ENCODE measurements at places on chromosomes 7 and 10.
A peak's percentile ranks its signal among the peaks of the same experiment; 100 is the strongest.

DNA sequence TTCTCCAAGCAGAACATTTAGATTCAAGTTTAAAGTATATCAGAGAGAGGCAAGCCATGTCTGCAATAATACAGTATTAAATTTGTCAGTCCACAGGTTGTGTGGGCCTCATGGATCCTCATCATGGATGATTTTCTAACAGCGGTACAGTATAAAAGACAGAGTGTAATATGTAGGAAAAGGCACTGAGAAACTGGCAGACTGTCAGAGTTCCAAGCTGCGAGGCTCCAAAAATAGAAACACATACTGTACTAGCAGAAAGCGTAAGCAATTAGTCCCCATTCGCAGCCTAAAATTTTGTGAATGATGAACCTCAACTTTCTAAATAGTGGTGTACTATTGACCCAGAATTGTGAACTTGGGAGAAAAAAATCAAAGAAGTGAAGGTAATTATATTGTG, 933.3 kb downstream of the XPNPEP1 start:
- no peak for DNase-seq

DNA sequence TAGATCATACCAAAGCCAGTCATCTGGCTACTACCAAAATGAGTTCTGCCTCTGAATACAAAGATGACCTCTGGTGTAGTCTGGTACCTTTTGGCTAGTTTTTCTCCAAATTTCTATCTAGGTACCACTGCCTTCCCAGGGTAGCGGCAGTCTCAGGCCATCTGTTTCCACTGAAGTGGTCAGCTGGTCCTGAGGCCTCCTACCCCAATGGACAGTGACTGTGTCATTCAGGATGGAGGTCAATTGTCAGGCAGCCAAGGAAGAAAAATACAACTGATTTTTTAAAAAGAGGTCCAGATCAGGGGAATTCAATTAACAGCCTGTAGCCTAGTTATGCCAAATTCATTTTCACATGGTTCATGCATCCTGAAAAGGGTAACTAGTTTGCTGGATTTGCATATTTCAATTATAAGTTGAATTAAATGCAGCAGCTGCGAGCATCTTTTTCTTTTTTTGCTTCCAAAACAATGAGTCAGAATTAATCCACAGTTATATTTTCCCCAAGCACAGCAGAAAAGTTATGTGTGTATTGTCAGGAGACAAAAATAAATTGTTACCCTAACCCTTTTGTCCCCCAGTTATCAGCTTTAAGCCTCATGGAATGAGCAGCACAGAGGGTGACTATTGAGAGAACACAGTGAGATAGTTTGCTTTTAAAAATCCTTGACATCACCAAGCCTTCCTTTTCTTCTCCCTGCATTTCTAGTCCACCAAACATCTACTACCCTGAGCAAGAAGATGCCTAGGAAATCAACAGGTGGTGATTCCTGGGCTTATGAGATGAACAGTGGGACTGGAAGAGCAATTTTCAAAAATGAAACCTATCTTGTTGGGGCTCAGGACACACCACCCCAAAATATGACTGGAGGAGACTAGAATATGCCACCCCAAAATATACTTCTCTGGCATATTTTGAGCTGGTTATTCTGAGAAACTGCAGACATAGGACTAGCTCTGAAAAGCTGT, 27.7 kb downstream of the BCCIP start:
- DNase-seq = no peak

GRCh38 chr10:49053053-49053997, 62.0 kb downstream of the VSTM4 start:
- DNase-seq = no peak

DNA sequence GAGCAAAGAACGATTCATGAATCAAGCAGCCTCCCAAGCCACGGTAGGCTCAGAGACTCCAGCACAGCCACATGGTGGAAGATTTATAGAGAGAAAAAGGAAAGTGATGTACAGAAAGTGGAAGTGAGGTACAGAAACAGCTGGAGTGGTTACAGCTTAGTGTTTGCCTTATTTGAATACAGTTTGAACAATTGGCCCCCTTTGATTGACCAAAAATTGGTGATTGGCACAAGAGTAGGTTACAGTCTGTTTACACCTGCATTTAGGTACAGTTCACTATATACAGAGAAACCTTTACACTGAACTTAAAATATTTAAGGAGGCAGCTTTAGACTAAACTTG, 136.4 kb upstream of the ASAH2 start:
- no peak for DNase-seq

DNA sequence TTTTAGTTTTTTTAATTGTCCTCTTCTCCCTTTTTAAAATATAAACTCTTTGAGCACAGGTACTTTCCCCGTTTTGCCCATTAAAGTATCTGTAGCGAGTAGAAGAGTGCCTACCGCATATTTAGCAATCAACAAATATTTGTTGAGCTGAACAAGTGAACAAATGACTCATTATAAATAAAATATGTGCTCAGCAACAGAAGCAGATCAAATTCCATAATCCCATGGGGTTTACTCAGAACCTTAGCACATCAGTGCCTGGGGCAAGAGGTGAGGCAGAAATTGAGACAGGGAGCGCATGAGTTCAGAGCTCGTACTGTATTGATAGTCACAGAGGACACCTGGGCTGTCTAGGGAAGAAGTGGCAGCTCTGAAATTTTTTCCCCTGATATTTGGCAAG, 161.0 kb downstream of the SEM1 start:
- no peak for DNase-seq

- DNase-seq = peak; percentile 92
Measured at GRCh38 chr10:44978570-44979280, at the start of gene DEPP1. Gene DEPP1 (minus strand): TSS chr10:44978809. CDS start chr10:44978030, 779 bp downstream.

- no peak for DNase-seq
Measured at GRCh38 chr10:82625512-82626189, 750.7 kb downstream of the NRG3 start.
